ENCODE measurements at places on chromosomes 12 and 14. TPM values are rescaled to one million over a fixed set of nuclear protein-coding genes. Genes with fewer than 3 reads are reported as not detected.

DNA sequence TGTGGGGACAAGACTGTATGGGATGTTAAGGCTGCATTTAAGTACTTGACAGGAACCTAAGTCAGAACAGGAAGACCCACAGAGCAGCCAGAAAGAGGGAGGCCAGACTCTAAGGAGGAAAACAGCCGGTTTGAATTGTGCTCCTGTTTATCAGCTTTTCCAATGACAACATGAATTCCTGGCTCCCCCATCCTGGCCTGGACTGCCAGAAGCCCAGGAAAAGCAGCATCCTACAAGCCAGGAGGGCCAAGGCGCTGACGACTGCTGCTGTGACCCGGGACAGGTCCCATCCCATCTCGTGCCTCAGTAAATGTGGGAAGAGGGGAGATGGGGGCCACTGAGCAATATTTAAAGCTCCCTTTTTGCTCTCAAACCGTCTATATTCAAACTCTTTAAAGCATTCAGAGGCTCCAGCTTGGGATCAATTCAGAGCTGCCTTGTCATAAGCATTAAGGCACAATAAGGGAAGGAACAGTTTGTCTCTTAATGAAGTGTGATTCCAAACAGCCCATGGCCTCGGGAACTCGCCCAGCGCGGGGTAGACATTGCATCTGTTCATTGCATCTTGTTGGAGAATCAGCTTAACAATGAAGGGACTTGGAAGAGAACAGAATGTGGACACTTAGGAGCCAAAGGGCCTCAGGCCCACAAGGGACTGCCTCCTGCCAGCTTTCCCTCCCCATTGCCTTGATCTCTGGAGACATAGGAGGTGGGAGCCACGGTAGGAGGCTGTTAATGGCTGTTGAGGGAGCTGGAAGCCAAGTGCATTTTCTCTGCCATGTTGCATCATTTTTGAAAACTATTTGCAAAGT, 49.6 kb downstream of the CMKLR1 start:
- no peak for DNase-seq

- peak; percentile 42 for DNase-seq
Measured at GRCh38 chr12:14913381-14913781, 25.0 kb downstream of the ERP27 start.

- DNase-seq: peak; percentile 56
Measured at GRCh38 chr12:121110211-121110940, 22.3 kb upstream of the P2RX7 start.

- no peak for DNase-seq
Measured at GRCh38 chr12:57149245-57149900, 2.0 kb upstream of the LRP1-AS start.

DNA sequence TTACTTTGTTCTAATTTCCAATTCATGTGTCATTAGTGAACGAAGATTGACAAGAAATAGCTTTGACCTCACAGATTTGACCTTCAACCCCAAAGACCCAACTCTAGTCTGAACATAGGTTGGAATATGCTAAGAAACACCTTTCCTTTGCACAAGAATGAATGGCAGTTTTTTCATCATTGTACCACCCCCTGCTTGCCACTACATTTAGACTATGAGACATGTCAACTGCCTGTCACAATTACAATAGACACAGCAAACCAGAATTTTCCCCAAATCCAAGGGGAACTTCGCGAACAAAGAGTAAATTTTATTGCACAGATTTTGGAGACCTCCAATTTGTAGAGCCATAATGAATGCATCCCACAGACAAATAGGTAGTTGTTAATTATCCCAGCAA, 535.4 kb downstream of the PRKD1 start:
- no peak for DNase-seq

DNA sequence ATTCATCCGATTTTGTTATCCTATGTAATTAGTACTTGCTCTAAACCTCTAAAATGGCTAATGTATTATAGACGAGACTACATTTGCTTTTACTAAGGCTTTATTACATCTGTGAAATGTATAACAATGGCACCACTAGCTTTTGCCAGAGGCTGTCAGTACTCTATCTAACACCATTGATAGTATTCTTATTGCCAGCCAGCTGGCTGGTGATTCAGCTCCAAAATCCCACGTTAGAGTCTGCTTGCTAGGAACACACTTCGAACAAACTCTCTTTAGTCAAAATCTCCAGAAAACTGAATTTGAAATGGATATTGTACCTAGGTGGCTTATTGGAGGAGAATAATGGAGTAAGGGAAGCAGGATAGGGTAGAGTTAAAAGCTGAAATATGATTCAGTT, 839.2 kb downstream of the SLC6A15 start:
- no peak for DNase-seq

GRCh38 chr14:63388766-63389431, 70.2 kb upstream of the GPHB5 start:
- peak; percentile 21 for DNase-seq

GRCh38 chr14:72574715-72575114, 319.2 kb downstream of the DPF3 start:
- DNase-seq: no peak

DNA sequence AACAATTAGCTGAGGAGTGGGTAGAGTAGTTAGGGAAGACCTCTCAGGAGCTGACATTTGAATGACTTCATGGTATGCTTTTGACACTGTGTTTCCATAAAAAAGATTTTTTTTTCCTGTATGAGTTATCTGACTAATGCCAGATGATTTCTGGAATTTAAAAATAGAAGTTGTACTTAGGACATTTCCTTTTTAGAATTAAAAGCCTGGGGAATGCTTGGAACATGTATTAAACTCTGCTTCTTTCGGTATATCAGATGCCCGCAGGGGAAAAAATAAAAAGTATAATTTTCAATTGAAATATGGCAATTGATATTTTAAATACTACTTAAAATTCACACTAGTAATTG, 41.1 kb downstream of the BRMS1L start:
- no peak for DNase-seq

DNA sequence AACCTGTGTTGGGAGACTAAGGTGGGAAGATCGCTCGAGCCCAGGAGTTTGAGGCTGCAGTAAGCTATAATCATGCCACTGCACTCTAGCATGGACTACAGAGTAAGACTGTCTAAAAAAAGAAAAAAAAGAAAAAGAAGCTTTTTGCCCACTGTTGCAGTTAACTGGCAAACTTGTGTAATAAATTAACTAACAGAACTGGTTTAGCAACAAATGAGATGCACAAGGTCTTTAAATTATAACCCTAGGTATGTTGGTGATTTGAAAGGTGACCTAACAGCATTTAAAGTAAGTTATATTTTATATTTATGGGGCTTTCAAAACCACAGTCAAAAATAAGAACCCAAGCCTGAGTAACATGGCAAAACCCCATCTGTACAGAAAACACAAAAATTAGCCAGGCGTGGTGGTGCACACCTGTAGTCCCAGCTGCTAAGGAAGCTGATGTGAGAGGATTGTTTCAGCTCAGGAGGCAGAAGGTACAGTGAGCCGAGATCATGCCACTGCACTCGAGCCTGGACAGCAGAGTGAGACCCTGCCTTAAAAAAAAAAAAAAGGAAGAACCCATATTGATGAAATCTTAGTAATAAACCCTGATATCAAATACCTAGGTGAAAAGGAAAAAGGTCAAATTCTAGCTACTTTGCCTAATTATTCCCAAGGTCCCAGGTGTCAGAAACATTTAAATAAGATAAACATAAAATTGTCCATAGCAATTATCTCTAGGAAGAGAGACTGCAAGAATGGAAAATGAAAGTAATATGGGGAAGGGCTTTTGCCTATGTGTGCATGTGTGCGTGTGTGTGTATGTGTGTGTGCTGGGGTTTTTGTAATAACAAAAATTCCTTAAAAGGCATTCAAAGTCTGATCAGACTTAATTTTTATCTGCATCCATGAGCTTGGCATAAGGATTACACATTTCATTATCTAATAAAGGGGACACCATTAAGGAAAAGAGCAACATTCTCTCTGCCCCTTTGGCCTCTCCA, 15.4 kb downstream of the SYNE2 start:
- no peak for DNase-seq

- DNase-seq: no peak
Measured at GRCh38 chr12:52513736-52514135, 6.5 kb downstream of the KRT5 start.

SMCO2 gene
- not detected for total RNA-seq

TMX1 gene
- total RNA-seq: 46.2 TPM

VRTN gene
- 0.10 TPM for total RNA-seq

TUNAR gene
- total RNA-seq: not detected

Data from HCT116 (cell line).